ENCODE measurements at places on chromosomes 7 and 10.

- DNase-seq, result peak; percentile 74
Observed at GRCh38 chr7:909358-910329, 33.3 kb downstream of the GET4 start.

- DNase-seq, result no peak
Observed at GRCh38 chr7:120843109-120843508, 14.8 kb downstream of the TSPAN12 start.

DNA sequence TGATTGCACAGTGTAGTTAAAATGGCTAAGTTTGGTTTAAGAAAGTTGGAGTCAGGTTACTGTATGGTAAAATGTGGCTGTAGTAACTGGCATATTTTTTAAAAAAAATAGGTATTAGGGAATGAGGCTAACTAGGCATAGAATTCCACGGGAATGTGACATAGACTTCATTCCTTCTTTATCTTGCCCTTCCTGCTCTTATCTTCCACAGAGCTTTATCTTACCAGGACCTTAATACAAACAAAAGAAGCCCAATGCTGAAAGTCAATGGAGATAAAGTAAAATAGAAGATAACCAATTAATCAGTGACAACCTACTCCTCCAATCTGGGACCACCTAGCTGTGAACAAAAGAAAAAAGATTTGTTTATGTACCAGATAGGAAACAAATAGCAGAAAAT, 58.1 kb downstream of the TET1 start:
- no peak for DNase-seq

GRCh38 chr7:78543976-78544375, 745.4 kb downstream of the PHTF2 start:
- no peak for DNase-seq

DNA sequence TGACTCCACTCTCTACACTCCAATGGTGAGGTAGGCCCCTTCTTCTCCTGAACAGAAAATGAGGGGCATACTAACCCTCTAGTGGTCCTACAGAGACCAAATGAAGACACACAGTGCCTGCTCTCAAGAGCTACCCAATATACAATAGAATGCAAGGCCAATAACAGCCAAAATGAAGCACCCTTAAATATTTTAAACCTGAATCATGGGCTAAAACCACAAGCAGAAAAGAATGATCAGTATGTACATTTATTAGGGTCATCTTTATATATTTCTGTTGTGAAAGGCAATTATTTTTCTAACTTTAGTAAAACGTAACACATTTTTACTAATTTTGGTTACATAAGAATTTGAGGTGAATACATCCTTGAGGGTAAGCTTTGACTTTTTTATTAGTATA, 49.9 kb upstream of the COL1A2 start:
- DNase-seq, result no peak

DNA sequence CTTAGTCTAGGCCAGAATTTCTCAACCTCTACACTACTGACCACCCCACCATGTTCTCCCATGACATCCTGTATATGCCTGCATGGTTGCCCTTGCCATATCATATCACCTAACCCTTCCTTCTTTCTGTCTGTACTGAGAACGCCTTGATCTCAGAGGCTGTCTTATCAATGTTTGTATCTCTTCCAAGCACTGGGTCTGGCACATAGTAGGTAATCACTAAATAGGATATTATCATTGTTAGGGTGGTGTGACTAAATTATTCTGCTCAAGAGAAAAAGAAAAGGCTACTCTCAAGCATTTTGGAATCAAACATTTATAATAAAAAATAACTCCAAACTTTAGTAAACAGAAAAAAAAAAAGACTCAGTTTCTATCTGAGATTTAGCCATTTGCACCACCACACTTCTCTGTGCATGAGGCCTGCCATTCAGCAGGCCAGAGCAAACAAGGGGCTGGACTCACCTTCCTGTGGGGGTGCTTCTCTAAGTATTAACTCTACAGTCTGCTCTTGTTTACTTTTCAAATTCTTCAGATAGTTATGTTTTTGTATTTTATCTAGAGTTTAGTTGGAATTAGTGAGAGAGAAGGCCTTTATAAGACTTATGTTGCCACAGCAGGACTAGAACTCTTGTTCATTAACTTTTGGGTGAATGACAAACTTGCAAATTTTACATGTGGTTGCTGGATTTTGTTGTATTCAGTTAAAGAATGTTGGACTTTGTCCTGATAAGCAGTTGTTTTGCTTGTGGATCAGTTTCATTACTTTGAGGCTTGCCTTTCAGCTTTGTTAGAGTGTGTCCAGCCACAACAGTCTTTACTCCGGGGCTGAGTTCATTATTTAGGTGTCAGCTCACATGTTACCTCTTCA, 5.4 kb downstream of the AGBL3 start:
- DNase-seq, result no peak

GRCh38 chr10:125538947-125539731, 143.8 kb downstream of the TEX36 start:
- DNase-seq, result no peak

- DNase-seq, result no peak
Observed at GRCh38 chr10:75121322-75121721, 9.9 kb downstream of the SAMD8 start.
